ENCODE measurements at places on chromosomes 7 and 10.
A peak's percentile ranks its signal among the peaks of the same experiment; 100 is the strongest.

- no peak for DNase-seq
Measured at GRCh38 chr10:118028619-118029018, 18.1 kb downstream of the RAB11FIP2 start.

- DNase-seq = no peak
Measured at GRCh38 chr7:119065966-119066365, 841.5 kb downstream of the ANKRD7 start.

GRCh38 chr7:106332201-106332600 is 47.4 kb upstream of the NAMPT start:
- no peak for DNase-seq

- DNase-seq = no peak
Measured at GRCh38 chr7:77239471-77239870, 39.9 kb upstream of the FGL2 start.

- no peak for DNase-seq
Measured at GRCh38 chr10:110848106-110848505, 23.6 kb upstream of the PDCD4 start.

DNA sequence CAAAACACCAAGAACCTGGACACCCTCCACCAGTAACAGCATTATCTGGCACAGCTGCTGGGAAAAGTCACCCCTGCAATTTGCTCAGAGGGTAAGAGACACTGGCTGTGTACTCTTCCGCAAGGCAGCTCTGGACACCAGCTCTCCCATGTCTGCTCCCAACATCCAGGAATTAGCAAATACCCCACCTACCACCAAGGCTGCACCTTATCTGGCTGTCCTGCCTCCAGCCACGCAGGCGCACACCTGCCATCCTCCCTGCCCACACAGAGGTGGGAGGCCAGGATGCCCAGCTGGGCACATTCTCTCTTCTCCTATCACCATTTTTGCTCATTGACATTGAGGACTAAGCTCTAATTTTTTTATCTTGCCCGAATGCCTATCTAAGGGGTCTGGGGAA is 20.3 kb upstream of the BNIP3 start:
- DNase-seq = no peak

- no peak for DNase-seq
Measured at GRCh38 chr7:27185013-27185853, at the start of gene HOXA11. HOXA11 (minus strand) TSS chr7:27185232; CDS start chr7:27185144, 88 bp downstream.

DNA sequence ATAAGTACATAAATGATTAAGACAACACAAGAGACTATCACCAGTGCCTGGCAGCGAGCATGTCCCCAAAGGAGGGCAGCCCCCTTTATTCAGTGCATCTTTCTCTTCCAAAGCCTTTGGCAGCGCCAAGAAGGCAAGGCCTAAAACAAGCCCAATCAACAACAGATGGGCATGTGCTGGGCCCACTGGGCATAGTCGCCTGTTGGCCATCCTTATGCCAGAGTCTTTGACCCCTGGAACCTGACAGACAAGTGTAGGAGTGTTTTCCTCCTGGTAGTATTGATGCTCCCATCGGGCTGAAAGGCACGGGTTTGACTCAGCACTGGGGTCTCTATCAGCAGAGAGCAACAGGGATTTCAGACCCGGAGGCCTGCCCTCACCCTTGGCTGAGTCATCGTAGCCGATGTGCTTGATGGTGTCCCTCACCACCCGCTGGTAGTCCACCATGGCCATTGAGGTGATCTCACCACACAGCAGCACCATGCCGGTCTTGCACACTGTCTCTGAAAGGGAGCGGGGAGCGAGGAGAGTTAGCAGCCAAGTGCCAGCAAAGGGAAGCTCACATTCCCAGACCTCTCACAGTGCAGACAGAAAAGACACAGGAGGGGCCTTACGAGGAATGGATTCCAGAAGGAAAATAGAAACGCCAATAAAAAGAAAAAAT is 5.8 kb downstream of the MAT1A start:
- no peak for DNase-seq

GRCh38 chr10:119413471-119414080 is 128.9 kb downstream of the RGS10 start:
- no peak for DNase-seq

- DNase-seq = peak; percentile 95
Measured at GRCh38 chr7:116271963-116272886, 61.9 kb downstream of the TES start.

- no peak for DNase-seq
Measured at GRCh38 chr7:121328508-121329190, at the start of gene WNT16. WNT16 (plus strand) TSS chr7:121329000; CDS start chr7:121329293, 293 bp downstream.

DNA sequence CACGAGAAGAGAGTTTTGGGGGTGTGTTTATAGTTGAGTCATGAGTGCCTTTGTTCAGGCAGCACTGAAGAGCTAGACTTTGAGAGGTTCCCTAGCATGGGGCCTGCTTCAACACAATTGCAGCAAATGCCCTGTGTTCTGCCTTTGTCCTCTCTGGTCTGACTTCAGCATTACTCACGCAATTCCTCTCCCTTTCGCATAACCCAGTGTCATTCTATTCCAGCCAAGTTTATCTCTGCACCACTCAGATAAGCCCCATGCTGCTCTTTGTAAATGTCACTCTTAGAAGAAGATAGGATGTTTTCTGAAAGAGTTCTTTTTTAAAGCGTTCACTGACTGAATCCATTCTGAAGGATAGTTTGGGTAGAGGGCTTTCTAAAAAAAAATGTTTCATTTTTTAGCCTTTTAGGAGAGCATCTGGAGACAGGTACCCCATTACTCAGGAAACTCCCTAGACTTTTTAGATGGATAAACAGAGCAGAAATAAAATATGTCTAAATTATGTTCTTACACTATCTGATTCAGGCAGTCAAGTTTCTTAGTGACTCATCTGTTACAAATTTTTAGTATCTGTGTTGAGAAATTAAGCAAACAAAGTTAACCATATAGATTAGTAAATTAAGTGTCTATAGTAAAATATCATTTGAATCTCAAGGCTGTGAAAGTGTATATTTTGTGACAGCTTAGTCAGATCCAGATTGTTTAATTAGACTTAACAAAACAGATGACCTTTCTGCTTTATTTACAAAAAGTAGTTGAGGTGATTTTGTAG is 318.5 kb downstream of the GPR158 start:
- DNase-seq = peak; percentile 55

DNA sequence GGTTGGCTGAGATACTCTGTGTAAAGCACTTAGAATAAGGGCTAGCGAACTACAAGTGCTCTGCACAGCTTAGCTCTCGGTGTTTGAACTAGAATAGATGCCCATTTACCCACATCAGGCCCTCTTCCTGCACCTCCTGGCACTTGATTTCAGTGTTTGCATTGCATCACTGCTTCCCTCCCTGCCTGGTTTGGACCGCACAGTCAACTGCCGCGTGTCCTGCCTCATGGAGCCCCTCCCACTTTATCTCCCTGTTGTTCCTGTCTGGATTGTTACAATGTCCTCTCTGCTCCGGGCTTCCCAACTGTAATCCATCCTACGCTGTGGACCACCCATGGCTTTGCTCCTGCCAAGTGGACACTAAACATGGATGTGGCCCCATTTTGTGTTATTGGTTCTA is 2.3 kb downstream of the FAM107B start:
- no peak for DNase-seq

DNA sequence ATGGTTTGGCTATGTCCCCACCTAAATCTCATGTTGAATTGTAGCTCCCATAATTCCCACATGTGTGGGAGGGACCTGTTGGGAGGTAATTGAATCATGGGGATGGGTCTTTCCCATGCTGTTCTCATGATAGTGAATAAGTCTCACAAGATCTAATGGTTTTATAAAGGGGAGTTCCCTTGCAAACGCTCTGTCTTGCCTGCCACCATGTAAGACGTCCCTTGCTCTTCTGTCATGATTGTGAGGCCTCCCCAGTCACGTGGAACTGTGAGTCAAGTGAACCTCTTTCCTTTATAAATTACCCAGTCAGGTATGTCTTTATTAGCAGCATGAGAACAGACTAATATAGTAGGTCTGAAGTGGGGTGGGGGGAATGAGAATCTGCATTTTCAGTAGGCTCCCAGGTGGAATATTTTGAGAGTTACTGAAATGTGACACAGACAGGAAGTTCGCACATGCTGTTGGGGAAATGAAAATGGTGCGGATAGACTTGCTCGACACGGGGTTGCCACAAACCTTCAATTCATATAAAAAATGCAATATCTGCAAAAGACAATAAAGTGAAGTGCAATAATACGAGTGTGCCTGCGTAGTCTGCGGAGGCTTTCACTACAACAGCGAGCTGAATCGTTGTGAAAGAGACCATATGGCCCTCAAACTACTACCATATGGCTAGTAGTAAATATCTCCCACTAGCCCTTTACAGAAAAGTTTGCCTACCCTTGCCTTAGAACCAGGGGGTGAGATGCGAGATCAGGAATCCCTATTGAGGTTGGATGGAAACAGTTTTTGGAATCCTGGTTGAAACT is 166.1 kb downstream of the GRK5 start:
- no peak for DNase-seq

DNA sequence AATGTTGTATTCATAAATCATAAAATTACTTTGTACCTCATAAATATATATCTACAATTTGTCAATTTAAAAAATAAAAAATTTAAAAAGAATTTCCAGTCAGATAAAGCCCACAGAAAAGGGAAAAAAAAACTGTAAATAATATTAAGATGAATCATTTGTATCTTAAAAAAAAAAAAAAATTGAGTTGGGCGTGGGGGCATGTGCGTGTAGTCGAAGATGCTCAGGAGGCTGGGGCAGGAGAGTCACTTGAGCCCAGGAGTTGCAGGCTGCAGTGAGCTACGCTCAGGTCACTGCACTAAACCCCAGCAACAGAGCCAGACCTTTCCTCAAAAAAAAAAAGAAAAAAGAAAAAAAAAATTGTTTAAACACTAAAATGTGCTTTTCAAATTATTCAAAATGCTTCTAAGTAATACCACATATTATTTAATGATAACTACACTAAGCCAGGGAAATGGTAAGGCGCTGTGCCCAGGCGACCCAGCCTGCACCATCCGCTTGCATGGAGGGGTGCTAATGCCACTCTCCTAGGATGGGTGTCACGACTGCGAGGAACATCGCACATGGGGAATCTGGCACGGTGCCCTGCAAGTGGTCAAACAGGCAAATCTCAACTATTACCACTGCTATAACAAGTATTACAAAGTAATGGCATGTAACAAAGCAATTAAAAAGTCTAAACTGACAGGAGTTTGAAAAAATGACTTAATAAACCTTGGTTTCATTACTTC is 15.4 kb downstream of the GLUD1 start:
- no peak for DNase-seq

DNA sequence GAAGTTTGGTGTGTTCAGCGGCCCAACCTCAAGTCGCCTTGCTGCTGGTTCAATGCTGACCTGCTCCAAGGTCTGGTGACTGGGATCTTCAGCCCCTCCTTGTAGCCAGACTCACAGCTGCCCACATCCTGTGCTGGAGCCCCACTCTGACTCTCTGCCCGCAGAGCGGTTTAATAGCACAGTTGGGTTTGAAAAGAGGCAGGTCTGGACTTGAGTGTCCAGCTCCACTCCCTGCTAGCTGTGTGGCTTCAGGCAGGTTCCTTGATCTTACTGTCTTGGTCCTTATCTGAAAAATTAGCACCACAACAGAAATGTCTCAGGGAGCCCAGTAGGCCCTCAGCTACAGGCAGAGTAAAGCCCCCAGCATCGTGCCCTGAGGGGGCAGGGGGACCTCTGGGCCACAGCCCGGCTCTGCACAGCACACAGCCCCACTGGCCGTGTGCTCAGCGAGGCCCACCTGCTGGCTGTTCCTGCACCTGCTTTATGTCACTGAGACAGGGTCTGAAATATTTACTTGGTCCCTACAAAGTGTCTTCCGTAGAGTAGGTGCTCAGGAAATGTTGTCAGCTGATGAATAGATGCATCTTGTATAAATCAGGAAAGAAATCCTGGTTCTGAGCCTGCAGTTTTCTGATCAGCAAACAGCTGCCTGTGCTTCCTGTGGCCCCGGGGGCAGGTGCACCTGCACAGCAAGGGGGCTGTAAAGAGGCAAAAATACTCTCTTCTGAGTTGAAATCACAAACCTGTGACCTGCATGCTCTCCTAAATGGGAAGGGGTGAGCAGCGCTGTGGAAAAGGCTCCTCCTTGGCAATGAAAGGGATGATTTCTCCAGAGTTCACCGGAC is 155.5 kb downstream of the SVIL start:
- no peak for DNase-seq

DNA sequence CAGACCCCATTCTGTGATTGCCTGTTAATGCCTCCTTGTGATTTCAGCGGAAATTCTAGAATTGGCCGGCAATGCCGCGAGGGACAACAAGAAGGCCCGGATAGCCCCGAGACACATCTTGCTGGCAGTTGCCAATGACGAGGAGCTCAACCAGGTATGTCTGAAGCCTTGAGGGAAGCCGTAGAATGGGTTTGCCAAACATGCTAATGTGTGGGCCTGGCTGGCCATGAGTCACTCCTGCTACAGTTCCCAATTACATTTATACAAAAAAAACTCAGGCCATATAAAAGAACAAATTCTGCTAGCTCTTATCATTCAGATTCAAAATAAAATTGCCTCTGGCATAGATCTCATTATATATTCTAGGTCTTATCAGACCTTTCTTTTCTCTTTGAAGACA is 37.4 kb downstream of the MACROH2A2 start:
- DNase-seq = no peak

- no peak for DNase-seq
Measured at GRCh38 chr7:91651986-91652385, 228.5 kb downstream of the MTERF1 start.

DNA sequence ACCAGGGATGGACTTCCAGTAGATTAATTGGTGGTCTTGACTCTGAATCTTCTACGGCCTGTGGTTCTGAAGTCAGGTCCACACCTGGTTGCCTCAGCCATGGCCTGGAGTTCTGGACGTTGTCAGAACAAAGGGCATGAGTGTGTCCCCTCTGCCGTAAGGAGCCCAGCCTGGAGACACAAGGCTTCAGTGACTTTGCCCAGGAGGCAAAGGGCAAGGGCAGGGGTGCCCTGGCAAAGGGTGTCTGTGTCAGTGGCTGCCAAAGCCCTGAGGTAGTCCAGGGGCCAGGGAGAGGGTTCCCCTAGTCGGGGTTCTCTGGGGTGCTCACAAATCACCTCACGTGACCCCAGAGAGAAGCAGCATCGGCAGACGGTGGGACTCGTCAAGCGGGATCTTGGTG is 273.2 kb upstream of the ZNF32 start:
- DNase-seq = no peak

- DNase-seq = no peak
Measured at GRCh38 chr7:155326385-155326784, 28.7 kb downstream of the INSIG1 start.

GRCh38 chr10:4532467-4532866 is 293.5 kb upstream of the AKR1E2 start:
- DNase-seq = no peak

GRCh38 chr7:84236398-84236797 is 41.8 kb upstream of the SEMA3A start:
- DNase-seq = no peak

DNA sequence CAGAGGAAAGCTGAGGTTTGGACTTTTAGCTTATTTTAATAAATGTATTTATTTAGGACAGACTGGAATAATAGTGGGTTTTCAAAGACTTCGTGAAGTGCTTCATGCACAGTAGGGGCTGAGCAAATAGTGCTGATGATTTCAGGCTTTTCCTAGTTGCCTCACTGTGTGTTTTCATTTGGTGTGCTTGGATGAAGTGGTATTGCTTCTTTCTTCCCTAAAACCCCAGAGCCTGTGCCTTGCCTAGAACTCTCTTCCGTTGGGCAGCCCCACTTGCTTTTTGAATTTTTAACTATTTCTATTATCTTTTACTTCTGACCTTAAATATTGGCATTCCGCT is 49.6 kb downstream of the ARID5B start:
- no peak for DNase-seq

Measured in PC-9 (cell line).